ENCODE measurements at places on chromosomes 2 and 18. TPM values are rescaled to one million over a fixed set of nuclear protein-coding genes. Genes with fewer than 3 reads are reported as not detected.

INPP5D gene
- 8.5 TPM for total RNA-seq

DSG1 gene
- total RNA-seq, result 1,682 TPM

- DNase-seq, result no peak
These were observed 58.4 kb upstream of the CAVIN2 start for GRCh38 chr2:191905336-191905735.

GRCh38 chr2:50491541-50492476, 540.1 kb downstream of the NRXN1 start:
- no peak for DNase-seq

All from suprapubic skin (tissue), 4 donors.